ENCODE measurements at places on chromosomes 12 and 14.

DNA sequence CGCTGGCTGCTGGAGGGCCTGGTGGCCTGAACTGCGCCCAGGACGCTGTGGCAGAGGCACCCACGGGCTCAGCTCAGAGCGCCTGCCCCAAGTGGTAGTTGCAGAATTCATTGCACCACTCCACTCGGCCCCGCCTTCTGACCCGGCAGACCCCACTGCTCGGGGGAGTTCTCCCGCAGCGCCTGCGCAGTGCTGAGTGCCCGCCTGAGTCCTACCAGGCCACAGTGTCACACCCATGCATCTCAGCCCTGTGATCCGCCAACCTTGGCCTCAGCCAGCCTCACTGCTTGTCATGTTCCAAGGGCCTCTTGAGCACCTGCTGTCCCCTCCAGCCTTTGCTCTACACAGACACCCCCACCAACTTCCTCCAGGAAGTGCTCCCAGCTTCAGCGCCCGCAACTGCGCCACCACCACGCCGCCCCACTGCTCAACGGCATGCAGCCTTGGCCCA, 12.2 kb downstream of the DEGS2 start:
- no peak for DNase-seq

- no peak for DNase-seq
Observed at GRCh38 chr14:59897757-59898383, 22.1 kb upstream of the LRRC9 start.

GRCh38 chr12:67651132-67651695, 2.7 kb downstream of the DYRK2 start:
- DNase-seq = no peak

GRCh38 chr12:4164559-4165558, 108.7 kb upstream of the CCND2 start:
- DNase-seq = no peak

DNA sequence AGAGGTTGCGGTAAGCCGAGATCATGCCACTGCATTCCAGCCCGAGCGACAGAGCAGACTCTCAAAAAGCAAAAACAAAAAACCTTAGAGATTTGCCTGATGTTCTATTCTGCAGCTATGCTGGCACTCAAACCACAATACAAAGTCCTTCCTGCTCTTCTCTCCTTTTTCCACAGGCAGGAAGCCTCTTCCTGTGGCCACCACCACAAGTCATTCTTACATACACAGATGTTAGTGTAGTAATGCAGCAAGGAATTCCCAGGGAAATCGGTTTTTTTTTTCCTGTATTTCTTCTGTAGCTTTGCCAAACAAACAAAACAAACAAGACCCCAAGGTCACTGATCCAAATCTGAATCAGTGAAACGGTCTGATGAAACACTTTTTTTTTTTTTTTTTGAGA, 104.3 kb downstream of the FIGNL2 start:
- DNase-seq = no peak

DNA sequence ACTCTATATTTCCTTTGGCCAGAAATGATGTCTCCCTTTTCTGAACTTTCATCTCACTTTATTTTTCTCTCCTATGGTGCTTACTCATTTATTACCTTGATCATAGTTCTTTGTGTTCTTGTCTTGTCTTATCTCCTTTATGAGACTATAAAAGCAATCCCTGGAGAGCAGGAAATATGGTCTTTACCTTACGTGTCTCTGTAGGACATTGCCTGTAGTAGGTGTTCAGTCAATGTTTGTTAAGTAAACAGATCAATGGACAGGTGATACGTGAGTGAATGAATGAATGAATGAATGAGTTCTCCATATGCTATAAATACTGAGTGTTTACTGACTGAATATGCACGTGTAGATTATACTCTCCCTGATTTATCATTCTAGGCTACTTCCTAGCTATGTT, 193.7 kb upstream of the HMGA2 start:
- DNase-seq = no peak

DNA sequence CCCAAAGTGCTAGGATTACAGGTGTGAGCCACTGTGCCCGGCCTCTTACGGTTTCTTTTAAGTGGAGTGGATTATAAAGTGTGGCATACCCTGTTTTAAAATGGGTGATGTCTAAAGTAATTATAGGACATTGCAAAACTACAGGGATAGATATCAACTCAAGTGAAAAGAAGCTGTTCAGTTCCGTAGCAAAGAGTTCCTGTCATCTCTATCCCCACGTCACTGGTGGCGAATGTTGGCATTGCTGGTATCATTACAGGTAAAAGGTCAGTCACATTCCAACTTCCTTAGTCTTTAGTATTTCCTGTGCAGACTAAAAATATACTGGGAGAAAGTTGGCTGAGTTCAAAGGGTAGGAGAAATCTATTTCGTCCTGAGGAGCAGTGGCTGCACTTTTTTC, 95.6 kb upstream of the SLC38A2 start:
- DNase-seq = no peak

DNA sequence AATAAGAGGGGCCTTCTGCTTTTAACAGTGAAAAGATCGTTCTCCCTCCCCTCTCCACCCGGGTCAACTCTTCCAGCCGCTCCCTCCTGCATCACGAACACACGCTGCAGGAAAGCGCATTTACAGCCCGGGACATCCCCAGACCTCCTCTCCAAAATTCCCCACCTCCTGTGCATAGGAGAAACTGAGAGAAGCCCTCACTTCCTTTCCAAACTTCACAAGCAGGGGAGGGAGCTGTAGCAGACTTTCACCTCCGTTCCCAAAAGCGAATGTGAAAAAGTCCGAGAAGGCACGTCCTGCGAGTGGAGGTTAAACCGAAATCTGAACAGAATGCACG, 513 bp downstream of the BCAT1 start:
- DNase-seq = no peak
